ENCODE measurements at places on chromosomes 12 and 14.

- no peak for DNase-seq
These were observed 16.0 kb upstream of the LUM start for GRCh38 chr12:91127306-91127705.

DNA sequence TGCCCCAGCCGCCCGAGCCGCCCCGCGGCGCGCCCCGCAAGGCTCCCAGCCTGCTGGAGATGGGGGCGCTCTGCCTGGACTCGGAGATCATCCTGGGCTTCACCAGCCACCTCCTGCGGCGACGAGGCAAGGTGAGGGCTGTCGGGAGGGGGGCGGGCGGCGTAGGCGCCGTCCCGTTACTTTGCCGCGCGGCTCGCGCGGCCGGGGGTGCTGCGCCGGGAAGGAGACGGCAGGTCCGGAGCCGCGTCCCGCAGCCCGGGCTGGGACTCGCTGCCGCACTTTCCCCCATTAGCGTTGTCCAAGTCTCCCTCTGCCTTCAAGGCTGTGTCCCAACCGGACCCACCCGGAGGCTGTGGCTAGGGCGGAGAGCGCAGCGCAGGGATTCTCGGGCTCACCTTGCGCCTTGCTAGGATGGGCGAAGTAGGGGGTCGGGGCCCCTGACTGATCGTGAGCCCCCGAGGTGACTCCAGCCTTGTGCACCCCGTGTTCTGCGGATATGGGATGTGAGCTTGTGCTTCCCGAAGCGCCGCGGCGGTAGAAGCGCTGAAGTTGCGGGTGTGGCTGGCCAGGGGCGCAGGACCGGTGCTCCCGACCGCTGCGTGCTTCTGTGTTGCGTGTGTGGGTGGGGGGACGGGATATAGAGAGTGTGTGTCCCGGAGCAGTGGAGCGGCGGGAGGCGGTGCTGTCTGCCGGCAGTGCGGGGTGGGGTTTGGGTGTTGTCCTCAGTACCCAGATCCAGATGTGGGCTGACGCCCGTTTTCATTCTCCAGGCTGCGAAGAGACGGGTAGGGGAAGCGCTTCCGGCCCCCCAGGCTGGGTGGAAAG lies 1.7 kb upstream of the KIF26A start:
- DNase-seq = peak; percentile 69

- DNase-seq = peak; percentile 85
These were observed 1413.2 kb downstream of the LRFN5 start for GRCh38 chr14:43019826-43020225.

DNA sequence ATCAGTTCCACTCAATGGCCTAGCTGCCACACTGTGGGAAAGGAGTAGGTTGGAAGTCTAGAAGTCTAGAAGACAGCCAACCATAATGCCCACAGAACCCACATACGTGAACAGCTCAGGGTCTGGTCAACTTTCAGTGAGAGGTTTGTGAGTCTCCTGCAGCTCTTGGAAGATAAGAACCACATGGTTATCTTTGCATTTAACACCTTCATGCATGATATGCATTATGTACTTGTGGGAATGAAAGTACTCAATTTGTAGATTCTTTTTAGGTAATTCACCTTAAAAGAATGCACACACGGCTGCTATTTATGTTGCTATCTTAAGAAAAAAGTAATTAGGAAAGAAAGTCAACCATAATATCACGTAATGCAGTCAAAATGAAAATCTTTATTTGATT lies 126.7 kb downstream of the ESRRB start:
- DNase-seq = no peak

DNA sequence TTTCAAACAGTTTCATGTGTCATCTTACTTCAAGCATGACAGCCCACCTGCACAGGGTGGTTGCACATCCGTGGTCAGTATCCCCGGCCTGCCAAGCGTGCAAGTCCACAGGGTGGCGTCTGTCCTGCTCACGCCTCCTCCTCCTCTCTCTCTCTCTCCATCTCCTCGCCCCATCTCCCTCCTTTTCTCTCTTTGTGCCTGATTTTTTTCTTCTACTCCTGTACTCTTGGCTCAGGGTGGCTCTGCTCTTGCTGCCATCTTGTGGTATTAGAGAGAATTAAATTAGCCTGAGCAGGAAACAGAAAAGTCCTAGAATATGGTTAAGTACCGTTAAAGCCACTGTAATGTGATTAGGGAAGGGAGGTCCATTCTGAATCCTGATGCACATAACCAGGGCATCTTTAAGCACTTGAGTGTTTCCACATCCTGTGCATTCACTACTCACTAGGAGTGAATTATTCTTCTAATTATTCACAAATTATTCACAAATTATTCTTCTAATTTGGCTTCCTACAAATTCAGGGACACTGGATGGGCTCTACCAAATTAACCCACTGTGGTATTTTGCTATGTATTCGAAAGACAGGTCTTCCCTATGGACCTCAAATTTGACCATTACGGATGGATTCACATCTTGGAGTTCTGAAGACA lies 25.5 kb upstream of the DTX1 start:
- peak; percentile 84 for DNase-seq

DNA sequence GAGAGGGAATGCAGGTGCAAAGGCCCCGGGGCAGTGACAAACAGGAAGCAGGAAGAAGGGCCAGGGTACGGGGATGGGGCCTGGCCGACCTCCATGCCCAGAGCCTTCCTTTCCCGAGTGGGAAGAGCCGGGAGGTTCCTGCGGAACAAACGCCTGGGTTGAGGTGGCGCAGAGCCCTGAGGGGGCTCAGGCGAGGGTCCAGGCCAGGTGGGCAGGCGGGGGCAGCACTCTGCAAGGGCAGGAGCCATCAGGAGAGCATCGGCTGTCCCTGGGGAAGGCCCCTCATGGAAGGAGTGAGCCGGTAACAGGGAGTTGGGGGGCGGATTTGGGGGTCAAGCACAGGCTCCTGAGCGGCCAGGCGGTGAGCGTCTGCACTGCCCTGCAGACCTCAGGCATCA lies 18.1 kb upstream of the FBRSL1 start:
- DNase-seq = no peak

DNA sequence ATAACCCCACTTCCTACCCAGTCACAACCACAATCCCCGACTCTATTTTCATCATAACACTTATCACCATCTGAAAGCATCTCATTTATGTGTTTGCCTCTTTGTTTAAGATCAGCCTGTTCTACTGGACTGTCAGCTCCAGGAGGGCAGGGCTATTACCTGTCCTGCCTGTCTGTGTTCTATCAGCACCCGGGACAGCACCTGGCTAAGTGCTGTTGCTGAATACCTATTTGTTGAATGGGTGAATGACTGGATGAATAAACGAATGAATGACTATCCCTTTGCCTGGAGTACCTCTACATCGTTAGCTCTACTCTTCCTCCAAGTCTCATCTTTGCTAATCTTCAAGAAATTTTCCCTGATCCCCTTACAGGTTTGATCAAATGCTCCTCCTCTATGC lies 69.0 kb downstream of the WSCD2 start:
- no peak for DNase-seq
